ENCODE measurements at places on chromosomes 11 and 22.
A peak's percentile ranks its signal among the peaks of the same experiment; 100 is the strongest.

GRCh38 chr11:117299351-117300282 lies 8.5 kb downstream of the BACE1-AS start:
- DNase-seq, result no peak

GRCh38 chr22:33049119-33049729 lies 9.0 kb downstream of the SYN3 start:
- DNase-seq, result peak; percentile 65

DNA sequence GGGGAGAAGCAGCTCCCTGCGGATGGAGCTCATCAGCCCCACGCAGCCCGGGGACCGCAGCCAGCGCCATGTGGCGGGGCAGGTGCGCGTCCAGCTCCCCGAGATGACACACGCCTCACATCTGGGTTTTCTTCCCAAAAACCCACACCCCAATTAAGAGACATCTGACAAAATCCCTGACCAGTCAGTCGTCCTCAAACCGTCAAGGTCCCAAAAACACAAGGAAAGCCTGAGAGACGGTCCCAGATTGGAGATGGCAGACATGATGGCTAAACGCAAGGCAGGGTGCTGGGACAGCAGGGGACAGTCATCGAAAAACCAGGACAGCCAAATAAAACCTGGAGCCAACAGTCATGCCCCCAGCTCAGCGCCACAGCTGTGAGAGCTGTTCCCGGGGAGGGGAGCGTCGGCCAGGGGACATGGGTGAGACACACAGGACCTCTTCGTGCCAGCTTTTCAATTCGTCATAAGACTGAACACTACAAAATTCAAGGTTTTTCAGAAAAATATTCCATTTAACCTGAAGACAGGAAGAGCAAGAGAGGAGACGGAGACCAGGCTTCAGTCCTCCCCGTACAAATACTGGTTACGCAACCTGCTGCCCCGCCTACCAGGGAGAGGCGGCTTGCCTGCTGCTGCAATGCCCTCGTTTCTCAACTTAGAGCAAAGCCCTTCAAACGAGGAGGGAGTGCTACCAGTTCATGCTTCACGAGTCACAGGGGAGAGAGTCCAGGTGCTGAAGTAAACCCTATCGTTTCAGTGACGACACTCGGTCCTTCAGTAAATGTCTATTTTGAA lies 10.5 kb downstream of the TOLLIP start:
- DNase-seq, result no peak

- no peak for DNase-seq
Observed at GRCh38 chr11:130023204-130023603, 20.6 kb upstream of the PRDM10 start.

DNA sequence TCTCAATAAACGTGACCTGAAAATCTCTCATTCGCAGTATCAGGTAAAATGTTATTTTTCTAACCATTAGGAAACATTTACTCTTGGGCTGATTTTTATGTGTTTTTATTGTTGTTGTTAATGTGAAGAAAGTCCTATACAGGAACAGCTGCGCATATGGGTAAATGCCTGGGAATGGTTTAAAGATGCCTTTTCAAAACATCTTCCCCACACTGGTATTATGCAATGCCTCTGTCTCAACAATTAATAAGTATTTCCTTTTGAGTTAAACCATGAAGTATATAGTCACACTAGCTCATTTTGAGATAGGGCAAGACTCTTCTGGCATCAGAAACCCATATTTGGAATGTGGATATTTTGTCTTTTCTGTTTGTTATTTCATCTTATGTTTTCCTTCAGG lies 13.7 kb upstream of the LIN7C start:
- DNase-seq, result no peak

- no peak for DNase-seq
Observed at GRCh38 chr22:17158176-17158567, 905 bp downstream of the HDHD5 start.

DNA sequence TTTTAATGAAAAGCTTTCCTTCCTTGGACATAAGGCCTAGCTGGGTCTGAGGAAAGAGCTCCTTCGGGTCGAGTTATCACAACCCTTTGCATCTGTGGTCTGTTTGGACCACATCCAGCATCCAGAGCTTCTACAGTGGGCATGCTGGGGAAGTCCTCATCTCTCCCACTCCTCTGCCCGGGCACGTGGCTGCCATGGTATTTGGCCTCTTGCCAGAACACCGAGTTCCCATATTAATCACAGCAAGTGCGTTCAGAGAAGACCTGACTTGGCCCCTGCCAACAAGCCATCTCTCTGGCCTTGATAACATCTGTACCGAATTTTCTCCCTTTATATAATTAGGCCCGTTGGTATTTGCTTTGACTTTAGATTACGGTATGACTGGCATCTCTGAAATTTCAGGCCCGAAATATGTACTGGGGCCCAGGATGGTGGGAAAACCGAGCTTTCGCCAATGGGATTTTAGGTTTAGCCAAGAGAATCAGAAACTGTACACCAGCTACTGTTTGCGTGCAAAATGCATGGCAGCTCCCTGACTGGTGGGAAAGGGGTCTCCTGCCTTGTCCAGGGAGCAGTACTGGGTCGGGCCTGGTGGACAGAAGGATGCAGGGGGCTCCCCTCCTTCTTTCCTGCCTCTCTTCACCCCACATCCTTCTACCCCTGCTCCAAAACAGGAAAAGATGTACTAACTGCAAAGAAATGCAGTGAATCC lies 90.0 kb downstream of the MICAL2 start:
- DNase-seq, result peak; percentile 58

- DNase-seq, result no peak
Observed at GRCh38 chr11:45383224-45383623, 97.1 kb upstream of the SYT13 start.

GRCh38 chr22:22348127-22348814 lies 103.7 kb downstream of the VPREB1 start:
- no peak for DNase-seq
